ENCODE measurements at places on chromosomes 7 and 10.

- DNase-seq: no peak
Measured at GRCh38 chr10:114024876-114025610, 18.6 kb upstream of the ADRB1 start.

DNA sequence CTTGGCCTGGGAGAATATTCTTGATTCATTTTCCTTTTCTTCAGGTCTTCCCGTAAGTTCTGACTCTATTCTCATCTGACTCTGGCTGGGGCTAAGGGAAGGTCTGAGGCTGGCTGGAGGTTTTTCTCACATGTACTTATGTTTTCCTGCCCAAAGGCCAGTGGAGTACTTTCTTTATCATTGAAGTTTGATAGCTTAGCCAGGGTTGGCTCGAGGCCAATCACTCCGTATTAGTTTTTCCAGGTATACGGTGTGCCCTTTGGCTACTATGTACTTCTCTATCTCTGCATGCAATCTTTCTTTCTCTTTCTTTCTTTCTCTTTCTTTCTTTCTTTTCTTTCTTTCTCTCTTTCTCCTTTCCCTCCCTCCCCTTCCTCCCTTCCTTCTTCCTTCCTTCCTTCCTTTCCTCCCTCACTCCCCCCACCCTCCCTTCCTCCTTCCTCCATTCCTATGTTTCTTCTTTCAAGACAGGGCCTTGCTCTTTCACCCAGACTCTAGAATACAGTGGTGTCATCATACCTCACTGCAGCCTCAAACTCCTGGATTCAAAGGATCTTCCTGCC, 26.8 kb upstream of the VKORC1L1 start:
- no peak for DNase-seq

DNA sequence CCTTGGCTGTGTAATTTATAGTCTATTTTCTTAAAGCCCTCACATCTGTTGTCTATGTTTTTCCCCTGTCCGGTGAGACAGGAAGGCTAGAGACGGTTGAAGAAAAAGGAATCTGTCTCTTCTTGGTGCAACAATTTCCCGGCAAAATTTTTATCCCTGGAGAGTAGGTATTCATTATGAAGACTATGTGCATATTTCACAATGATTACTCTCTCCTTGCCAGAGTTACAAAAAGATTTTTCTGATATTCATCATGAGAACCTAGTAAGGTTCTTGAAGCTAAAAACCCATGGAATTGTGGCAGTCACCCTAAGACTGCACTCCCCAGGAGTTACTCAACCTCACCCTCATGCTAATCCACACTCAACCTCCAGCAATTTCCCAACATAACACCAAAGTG, 55.0 kb upstream of the GHITM start:
- DNase-seq: no peak

- no peak for DNase-seq
Measured at GRCh38 chr10:110903280-110904278, 15.4 kb downstream of the BBIP1 start.

GRCh38 chr7:29857654-29858053, 51.3 kb downstream of the WIPF3 start:
- no peak for DNase-seq

All from activated CD8-positive, alpha-beta memory T cell treated with anti-CD3 and anti-CD28 coated beads for 1 hour (primary cell).